Sciatic nerve (tissue), 2 donors: ENCODE measurements at places on chromosomes 7 and 10.

DNA sequence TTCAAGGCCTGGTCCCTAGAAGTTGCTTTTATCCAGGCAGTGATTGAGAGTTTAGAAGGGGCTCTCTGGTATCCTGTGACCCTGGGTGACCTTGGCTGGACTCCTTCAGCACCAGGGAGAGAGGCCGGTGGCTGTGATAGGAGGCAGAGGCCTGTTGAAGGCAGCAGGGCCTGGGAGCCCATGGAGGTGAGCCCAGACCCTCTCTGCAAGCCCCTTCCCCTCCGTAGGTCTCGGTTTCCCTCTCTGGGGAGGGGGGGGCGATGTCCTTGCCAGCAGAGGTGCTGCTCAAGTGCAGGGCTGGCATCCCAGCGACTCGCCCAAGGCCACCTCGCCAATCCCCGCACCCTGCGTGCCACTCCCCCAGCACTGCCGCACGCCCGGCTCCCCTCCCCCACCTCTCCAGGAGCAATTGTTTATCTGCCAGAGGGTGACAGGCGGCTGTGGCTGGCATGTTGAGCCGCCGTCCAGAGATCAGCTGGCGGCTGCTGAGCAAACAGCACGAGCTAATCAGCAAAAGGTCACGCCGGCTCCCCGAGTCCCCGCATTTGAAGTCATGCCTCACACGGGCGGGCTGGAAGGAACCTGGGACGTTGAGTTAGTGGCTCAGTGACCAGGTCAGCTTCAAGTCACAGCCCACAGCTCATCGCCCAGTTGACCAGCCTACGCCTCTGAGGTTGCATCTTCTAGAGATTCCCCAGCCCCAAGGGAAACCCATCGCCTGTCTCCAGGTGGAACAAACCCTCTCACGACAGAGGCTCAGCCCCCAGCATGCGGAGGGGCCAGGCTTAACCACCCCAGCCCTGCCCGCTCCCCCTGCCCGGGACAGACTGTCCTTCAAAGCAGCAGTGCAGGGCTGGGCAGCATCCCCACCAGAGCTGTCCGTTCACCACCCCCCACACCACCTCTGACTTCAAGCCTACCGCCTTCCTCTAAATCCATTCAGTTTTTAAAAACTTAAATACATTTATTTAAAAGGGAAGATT is 43.7 kb downstream of the ELFN1 start:
- DNase-seq, result no peak

- no peak for DNase-seq
Observed at GRCh38 chr10:3159152-3159551, 13.4 kb downstream of the PITRM1 start.

DNA sequence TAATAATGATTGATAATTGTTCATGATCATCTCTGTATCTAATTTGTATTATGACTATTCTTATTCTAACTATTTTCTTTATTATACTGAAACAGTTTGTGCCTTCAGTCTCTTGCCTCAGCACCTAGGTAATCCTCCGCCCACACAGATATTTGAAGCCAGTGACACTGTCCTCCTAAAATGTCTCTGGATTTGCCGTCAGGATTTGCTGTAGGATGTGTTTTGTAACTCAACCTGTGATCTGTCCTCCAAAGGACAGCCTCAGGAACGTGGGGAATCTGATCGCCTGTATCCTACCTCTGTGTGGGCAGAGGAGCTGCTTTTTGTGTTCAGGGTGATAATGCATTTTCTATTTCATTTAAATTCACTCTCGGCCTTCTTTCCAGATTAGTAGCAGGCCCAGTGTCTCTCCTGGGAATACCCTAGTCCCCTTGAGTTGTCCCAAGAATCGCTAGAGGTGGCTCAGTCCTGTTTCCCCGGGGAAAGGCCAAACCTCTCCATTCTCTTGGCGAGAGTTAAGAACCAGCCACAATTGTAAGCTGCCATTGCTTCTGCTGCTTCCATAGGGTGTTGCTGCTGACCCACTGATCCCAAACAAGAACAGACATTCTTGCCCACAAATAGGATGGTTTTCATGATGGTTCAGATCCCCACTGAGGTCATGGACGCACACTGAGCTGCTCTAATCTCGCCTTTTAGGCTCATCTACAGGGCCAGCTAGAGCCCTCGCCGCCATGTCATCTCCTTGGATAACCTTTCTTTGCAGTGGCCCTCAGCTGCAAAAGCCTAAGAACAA is 136.2 kb upstream of the KCNMA1 start:
- no peak for DNase-seq

DNA sequence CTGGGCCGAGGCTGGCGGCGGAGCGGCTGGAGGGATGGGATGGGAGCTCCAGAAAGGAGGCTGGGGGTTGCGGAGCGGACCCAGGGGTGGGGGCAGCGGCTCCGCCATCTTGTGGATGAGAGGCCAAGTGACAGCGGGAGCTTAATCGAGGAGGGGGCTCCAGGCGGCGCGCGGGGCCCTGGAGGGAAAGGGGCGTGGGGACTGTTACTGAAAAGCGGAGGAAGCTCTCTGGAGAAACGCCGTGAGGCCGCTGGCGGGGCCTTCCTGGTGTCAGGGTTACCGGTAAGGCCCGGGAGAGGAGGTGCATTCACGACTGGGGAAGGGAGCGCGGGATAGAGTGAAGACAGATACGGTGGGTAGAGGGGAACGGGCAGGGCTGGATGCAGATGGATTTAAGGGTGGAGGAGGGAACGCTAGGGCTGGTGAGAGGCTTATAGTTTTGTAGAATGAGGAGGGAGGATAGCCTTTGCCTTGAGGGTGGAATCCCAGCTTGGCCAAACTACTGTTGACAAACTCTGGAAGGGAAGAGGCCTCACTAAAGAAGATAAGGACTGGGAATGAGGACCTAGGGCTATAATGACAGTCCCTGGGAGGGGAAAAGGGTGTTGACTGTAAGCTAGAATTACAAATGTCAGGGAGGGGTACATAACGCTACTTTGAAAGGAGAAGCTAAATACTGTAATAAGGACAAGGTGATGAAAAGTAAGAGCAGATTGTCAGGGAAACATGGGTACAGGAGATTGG is 535 bp downstream of the BTRC start:
- no peak for DNase-seq

DNA sequence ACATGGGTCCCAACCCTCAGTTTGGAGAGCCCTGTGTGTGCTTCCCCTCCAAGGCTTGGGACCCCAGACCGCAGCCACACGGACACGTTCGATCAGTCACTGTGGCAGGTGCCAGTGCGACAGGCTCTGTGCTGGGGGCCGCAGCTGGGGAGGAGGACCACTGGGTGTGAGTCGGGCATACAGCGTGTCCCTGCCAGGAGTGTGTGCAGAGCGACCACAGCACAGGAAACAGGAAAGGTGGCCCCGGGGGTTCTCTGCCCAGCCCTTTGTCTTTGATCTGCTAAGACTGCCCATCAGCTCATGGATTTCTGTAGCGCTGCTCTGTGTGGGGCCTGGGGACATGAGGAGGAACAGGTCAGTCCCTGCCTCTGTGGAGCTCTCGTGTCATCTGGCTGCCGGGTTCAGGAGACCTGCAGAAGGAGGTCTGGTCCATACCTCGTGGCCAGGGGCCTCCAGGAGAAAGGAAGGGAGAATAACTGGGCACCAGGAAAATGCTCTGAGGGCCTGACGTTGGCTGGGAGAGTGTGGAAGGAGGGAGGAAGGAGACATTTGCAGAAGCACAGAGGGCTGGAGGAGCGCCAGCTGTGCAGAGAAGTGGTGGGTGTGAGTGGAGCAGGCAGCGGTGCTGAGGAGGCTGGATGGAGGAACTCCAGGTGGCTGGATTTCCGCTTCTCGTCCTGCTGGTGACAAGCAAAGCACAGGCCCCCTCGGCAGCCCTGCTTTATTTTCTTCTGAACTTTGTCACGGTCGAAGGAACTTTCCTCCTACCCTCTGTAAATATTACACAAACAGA is 4.1 kb downstream of the NUDT1 start:
- DNase-seq, result no peak

DNA sequence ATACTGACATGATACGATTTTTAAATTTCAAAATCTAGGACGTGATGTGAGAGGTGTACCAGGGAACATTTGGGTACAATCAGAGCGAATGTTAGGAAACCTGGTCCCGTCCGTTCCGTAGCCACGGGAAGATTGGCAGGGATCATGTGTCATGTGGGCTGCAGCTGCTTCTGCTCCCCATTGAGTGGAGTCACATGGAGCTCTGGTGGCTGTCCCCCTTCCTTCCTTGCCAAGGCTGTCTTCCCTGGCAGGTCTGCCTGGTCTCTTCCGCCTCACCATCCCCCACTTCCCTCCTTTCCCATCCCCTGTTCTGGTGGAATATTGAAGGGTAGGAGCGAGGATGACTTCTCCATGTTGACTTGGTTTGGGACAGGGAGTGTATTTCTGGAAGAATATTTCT is 33.8 kb upstream of the FAM180A start:
- DNase-seq, result no peak

DNA sequence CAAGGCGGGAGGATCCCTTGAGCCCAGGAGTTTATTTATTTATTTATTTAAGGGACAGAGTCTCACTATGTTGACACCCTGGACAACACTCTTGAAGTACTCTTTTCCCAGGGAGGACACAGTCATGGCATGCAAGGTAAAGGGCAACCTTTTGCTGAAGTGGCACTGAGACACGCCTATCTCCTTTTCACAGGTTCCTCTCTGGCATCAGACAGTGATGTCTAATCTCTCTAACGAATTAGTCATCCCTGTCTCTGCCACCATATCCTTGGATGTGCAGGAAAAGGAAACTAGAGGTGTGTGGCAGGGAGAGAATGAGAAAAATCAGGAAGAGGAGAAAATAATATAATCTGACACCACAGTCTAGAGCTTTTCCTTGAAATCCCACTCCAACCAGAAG is 19.5 kb downstream of the CPVL start:
- DNase-seq, result no peak

DNA sequence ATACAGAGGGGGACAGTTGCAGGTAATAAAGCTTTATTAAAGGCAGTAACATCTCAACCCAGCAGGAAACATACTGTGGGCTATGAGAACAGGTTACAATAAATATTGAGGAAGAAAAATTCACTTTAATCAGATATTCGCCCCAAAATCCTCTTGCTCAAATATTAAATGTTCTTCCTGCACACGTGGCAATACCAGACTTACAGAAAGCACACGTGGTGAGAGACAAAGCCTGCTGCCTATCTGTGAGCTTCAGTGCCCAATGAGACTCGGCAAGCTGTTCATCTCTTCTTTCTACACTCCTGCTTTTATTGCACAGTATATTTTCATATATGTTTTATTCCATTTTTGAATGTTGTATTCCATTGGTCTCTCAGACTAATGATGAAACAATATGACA is 113.2 kb downstream of the OR13A1 start:
- no peak for DNase-seq

- DNase-seq, result peak; percentile 57
Observed at GRCh38 chr7:494259-494687, 25.4 kb downstream of the PDGFA start.

- DNase-seq, result no peak
Observed at GRCh38 chr7:36690514-36691187, 33.6 kb downstream of the AOAH start.

DNA sequence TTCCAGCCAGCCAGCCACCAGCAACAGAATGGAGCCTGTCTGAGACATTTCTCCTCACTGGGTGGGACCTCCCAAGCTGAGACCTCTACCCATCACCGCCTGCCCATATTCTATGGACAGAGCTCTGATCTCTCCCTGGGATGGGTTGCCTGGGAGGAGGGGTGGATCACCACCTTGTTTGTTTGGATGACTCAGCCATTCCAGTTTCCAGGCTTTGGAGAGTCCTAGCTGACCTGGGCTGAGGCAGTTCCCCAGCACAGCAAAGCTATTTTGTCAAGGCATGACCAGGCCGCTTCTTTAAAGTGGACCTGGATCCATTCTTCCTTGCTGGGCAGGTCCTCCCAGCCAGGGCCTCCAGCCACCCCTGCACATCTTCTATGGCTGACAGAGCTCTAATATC is 982.3 kb downstream of the DNAJB9 start:
- no peak for DNase-seq

- peak; percentile 93 for DNase-seq
Observed at GRCh38 chr7:144127714-144128334, 4.8 kb downstream of the OR2A14 start.

GRCh38 chr10:10991144-10991543 is 26.5 kb upstream of the CELF2 start:
- no peak for DNase-seq

- no peak for DNase-seq
Observed at GRCh38 chr7:33251301-33251700, 121.9 kb downstream of the BBS9 start.

- DNase-seq, result no peak
Observed at GRCh38 chr7:142089035-142089434, 22.5 kb upstream of the MGAM2 start.

- DNase-seq, result no peak
Observed at GRCh38 chr10:119496273-119496672, 46.2 kb downstream of the RGS10 start.

- DNase-seq, result no peak
Observed at GRCh38 chr7:95407751-95408150, 11.6 kb upstream of the PON3 start.

- DNase-seq, result no peak
Observed at GRCh38 chr10:79313320-79313719, 33.9 kb upstream of the PPIF start.

- DNase-seq, result no peak
Observed at GRCh38 chr10:76315240-76315639, 883.8 kb downstream of the LRMDA start.

DNA sequence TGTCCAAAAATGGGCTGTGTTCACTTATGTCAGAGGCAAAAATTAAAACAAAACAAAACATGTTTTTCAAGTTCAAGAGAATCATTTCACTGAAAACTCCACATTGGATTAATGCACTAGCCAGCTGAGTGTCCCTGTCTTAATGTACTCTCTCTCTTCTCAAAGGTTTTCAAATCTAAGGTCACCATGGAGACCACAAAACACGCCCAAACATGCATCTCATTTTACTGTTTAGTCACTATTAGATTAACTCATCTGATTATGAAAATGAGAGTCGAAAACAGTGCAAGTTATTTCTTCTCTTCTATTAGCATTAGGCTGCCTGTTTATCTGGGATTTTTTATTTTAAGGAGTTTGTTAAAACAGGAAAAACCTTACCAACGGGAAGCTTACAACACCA is 70.8 kb upstream of the ASAH2 start:
- DNase-seq, result no peak

- DNase-seq, result no peak
Observed at GRCh38 chr10:12638103-12638502, 288.8 kb downstream of the CAMK1D start.

GRCh38 chr7:960269-960871 is 5.9 kb upstream of the ADAP1 start:
- DNase-seq, result no peak
